Common myeloid progenitor, CD34-positive (primary cell): ENCODE measurements at places on chromosomes 7 and 10.
A peak's percentile ranks its signal among the peaks of the same experiment; 100 is the strongest.

DNA sequence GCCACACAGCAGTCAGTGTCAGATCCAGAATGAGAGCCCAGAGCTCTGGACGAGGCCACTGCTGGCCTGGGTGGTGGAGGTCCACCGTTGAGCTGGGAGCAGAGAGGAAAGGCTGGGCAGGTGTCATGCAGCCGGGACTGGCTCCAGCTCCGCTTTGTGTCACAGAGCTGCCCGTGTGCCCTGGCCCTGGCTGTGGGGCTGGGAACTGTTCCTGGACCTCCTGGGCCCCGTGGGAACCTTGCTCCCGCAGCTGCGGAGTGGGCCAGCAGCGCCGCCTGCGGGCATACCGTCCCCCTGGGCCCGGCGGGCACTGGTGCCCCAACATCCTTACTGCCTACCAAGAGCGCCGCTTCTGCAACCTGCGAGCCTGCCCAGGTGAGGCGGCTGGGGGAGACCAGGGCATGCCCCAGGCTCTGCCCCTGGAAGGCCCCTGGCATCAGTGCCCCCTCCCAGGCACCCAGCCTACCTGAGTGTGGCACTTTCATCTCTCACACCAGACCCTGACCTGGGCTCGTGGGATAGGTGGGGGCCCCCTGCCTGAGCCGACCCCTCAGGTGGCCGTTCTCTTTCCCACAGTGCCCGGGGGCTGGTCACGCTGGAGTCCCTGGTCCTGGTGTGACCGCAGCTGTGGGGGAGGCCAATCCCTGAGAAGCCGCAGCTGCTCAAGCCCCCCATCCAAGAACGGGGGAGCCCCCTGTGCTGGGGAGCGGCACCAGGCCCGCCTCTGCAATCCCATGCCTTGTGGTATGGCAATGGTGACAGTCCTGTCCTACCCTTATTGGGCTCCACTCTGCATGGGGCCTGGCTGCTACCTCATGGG, 18.8 kb upstream of the ZNF862 start:
- no peak for DNase-seq

- DNase-seq: no peak
These were observed 135.0 kb downstream of the CDH23 start for GRCh38 chr10:71531485-71532446.

DNA sequence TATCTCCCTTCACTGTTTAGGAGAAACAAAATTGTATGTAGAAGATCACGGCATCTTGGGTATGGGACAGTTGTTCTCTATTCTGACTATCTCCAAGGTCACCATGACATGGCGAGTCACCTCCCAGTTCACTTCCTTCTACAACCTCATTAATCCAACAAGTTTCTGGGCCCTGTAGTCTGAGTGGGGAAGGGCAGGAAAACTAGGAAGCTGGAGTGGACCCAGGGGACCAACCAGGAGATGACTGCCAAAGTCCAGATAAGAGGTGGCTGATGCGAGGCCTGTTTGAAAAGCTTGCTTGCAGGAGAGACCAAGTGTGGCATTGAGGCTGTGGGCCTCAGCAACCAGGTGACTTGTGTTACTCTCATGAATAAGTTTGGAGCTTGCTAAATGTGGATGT, 584.9 kb downstream of the TNS3 start:
- DNase-seq: no peak

DNA sequence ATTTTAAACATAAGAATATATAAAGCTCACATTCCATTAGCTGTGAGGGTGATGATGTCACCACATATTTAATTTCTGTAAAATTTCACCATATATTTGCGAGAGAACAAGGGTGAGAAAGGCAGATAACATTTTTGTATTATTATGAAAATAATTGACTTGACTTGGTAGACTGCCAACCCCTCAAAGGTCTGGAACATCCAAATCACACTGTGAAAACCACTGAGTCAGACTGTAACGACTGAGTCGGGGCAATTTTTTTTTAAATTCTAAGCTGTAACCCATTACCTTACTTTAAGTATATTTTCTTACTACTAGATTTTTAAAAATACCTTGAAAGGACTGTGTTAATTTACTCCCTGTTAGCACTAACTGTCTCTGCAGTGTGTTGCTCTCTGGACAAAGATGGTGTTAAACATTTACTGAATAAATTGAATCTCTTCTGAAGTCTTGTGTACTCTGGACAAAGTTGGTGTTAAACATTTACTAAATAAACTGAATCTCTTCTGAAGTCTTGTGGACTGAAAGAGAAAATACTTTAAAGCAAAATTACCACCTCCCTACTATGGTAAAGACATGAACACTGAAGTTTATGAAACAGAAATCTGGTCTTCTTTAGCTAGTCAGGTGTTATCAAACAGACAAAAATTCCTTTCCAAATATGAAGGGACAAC, 14.1 kb downstream of the PDZD8 start:
- no peak for DNase-seq

DNA sequence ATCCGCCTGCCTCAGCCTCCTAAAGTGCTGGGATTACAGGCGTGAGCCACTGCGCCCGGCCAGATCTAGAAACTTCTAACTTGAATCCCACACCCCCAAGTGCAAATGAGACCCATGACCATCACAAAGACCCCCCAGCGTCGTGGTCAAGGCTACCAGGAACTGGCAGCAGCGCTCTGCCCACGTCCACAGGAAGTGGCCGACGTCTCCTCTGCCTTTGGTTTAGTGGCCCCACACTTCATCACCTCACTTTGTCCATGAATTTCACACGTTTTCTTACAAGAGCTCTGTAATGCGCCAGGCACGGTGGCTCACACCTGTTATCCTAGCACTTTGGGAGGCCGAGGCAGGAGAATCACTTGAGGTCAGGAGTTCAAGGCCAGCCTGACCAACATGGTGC, 53.5 kb upstream of the TNRC18 start:
- DNase-seq: no peak

DNA sequence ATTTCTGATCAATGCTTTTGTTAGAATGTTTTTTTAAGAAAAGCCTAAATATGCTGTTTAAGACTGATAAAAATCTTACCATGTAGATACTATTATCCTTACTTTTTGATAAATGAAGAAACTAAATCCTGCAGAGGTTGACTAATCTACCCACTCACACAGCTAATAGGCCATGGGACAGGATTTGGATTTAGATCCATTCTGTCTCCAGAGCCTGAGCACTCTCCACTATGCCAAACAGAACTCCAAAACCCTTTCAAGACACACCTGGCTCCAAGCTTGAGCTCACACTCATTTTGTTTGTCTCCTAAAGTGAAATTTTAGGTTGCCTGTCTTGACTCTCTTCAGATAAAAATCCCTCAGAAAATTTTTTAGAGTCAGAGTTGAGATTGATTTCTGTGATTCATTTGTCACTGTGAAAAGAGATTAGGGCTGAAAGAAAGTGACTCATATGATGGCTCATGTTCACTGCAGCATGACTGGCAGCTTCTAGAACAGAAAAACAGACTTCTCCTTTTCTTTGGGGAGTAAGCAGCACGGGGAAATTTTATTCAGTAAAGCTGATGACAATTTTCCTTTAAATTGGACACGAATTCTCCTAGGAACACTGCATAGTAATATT, 132.3 kb upstream of the POT1 start:
- peak; percentile 83 for DNase-seq

DNA sequence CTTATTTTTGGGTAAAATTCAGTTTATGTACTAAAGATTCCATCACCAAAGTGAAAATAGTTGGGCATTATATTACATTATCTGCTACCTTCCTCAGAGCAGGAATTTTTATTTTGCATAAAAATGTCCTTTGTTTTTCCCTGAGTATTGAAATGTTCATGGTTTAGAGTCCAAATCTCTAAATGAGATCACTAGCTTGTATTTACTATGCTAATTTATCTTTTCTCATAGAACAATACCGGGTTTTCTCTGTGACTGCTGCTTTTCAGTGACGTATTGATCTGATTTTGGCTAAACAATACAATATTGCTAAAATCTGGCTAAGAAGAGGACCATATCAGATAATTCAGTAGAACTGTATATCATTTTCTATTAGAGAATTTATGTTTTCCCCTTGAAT, 89.6 kb upstream of the TEX47 start:
- no peak for DNase-seq

- peak; percentile 81 for DNase-seq
These were observed 8.2 kb upstream of the EFCAB10 start for GRCh38 chr7:105589356-105590077.

- no peak for DNase-seq
These were observed 12.8 kb upstream of the AKAP9 start for GRCh38 chr7:91927912-91928311.

GRCh38 chr7:15874774-15875173, 188.3 kb upstream of the MEOX2 start:
- DNase-seq: no peak

GRCh38 chr7:75931680-75932079, 16.7 kb downstream of the POR start:
- DNase-seq: no peak

DNA sequence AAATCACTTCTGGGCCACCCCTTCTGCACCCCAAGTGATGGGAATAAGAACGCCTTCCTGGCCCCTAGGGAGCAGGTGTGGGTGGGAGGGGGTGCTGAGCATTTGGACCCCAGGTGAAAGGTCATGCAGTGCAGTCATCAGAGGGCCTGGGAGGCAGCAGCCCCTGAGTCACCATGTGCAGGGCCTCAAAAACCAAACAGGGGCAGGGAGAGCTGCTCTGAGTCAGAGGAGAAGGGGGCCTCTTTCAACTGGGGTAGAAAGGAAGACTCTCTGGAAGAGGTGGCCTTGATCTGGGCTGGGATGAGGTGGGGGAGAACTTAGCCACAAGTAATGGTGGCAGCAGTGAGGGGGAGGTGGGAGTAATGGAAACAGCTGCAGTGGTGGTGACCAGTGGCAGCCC, 164.3 kb downstream of the BUB3 start:
- DNase-seq: no peak

GRCh38 chr7:2570021-2570420, 11.2 kb downstream of the IQCE start:
- no peak for DNase-seq

DNA sequence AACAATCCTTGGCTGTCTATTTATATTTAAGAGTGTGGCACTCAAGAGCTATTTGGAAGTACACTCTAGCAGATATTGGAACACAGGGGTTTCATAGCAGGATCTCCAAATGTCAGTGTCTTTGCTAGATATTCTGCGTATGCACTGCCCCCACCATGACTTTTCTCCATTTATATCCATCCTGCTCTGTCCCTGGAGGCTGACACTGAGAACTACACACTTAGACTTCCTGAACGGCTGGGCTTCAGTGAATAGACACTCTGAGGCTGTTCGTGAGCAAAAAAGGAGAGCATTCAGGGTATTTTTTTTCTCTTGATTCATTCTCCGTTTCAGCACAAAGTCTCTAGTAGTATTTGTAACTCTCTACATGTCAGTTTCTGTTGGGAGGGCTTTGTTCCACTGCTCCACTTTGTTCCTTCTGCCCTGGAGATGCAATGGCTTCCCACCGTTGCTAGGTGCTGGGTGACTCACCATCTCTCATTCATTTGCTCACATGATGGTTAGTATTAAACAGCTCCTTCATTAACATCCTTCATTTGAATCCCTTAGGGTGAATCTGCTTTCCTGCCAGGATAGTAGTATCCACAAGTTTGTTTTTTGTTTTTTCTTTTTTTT, 155.9 kb upstream of the SLC13A1 start:
- no peak for DNase-seq

DNA sequence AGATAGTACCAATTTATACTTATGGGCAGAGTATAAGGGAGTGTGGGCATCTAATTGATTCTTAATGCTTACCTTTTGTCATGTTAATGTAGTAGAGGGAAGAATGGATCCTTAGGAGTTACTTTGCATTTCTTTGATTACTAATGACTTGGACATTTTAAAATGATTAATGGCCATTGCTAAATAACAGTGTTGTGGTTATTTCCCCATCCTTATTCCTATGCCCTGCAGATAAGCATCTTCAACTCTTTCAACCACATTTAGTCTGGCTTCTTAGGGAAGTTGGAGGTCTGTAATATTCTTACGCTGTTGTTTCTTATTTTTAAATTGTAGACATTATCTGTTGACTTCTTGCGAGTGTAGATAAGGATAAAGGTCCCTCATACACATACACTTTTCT, 37.2 kb downstream of the KAT6B start:
- peak; percentile 78 for DNase-seq

GRCh38 chr7:134903073-134903790, 83.1 kb upstream of the AGBL3 start:
- DNase-seq: no peak
